ENCODE measurements at places on chromosomes 11 and 22.

GRCh38 chr11:130403271-130403804 lies 25.1 kb downstream of the ADAMTS8 start:
- no peak for DNase-seq

GRCh38 chr22:46854125-46854870 lies 91.8 kb downstream of the TBC1D22A start:
- no peak for DNase-seq

- no peak for DNase-seq
Observed at GRCh38 chr11:133936136-133936535, 20.6 kb downstream of the IGSF9B start.

- DNase-seq = no peak
Observed at GRCh38 chr11:119461229-119461963, 38.4 kb upstream of the THY1 start.

- DNase-seq = no peak
Observed at GRCh38 chr22:29082826-29083545, 10.2 kb downstream of the KREMEN1 start.

GRCh38 chr22:45852826-45853225 lies 124.1 kb downstream of the WNT7B start:
- no peak for DNase-seq

DNA sequence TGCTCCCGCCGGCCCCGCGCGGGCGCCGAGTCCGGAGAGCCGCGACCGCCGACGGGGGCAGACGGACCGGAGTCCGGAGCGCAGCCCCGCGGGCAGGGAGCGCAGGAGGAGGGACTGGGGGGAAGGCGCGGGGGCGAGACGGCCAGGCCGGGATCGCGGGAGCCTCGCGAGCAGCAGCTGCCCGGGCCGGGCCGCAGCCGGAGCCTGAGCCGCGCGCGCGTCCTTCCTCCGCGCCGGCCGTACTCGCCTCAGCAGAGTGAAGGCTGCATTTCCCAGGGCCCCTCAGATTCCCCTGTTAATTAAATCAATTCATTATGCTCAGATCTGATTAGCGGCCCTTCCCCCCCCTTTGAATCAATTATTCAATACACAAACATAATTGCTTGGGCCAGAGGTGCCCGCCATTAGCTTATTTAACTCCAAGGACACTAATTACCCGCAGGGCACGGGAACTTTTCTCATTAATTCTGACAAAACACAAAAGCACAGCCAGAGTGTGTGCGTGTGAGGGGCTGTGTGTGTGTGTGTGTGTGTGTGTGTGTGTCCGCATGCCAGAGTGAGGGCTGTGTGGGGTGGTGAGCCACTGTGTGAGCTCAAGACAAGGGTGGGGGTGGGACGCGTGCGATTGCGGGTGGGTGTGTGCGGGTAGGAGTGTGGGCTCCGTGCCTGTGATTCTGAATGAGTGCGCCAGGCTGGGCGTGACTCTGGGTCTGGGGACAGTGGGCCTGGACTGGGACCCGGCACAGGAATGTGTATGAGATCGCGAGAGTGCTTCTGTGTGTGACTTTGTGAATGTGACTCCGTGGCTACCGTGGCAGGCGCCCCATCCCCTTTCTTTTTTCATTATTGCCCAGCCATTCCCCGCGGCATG lies 5.1 kb upstream of the LMO1 start:
- DNase-seq = no peak

- DNase-seq = no peak
Observed at GRCh38 chr11:2664791-2665525, 34.8 kb downstream of the KCNQ1OT1 start.

DNA sequence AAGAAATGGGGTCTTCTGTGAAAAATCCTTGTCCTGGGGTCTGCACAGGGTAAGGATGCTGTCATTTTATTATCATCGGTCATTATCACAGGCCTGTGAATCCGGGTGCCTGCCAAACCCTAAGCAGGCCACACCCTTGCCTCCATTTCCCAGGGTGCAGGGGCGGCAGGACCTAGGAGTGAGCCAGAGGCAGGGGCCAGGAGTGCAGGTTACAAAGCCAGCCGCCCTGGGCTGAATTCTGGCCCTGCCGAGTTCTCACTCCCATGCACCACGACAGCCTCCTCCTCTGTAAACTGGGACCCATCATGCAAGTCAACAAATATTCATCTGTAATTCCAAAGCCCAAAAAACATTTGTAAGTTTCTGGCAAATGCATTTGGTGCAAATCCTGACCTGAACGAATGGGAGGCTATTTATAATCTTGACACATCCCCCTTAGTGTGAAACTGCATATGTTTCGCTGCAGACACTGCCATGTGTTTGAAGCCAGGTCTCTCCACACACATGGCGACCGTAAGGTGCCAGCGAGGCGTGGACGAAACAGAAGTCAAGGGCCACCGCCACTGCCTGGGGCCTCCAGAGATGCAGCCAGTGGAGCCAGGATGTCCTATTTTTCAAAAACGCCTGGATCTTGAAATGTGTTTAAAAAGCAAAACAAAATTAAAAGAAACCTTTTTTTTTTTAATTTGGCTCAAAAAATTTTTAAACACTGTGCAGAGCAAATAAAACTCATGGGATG lies 6.7 kb downstream of the CD5 start:
- DNase-seq = no peak

DNA sequence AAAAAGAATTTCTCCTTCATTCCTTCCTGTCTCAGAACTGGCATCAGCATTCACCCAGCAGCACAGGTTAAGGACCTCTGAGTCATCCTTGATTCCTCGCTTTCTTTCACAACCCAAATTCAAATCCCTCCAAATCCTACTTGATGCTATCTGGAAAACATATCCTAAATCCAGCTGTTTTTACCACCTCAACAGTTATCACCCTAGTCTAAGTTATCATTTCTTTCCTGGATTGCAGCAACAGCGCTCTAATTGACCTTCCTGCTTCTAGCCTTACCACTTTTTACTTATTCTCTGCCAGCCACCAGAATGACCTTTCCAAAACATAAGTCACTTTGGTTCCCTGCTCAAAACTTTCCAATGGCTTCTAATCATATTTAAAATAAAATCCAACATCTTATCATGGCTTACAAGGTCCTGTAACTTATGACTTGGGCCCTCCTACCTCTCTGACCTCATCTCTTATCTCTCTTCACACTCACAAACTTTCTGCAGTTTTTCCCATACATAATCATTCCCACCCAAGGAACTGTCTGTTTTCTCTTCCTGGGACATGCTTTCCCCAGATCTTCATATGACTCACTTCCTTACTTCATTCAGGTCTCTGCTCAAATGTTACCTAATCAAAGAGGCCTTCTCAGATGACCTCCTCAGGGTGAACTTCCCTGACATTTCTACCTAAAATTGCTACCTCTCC lies 119.4 kb downstream of the TTC28 start:
- DNase-seq = no peak

GRCh38 chr11:78363024-78363619 lies 54.5 kb downstream of the GAB2 start:
- no peak for DNase-seq

GRCh38 chr11:30017445-30017895 lies 640 bp upstream of the KCNA4 start:
- no peak for DNase-seq

DNA sequence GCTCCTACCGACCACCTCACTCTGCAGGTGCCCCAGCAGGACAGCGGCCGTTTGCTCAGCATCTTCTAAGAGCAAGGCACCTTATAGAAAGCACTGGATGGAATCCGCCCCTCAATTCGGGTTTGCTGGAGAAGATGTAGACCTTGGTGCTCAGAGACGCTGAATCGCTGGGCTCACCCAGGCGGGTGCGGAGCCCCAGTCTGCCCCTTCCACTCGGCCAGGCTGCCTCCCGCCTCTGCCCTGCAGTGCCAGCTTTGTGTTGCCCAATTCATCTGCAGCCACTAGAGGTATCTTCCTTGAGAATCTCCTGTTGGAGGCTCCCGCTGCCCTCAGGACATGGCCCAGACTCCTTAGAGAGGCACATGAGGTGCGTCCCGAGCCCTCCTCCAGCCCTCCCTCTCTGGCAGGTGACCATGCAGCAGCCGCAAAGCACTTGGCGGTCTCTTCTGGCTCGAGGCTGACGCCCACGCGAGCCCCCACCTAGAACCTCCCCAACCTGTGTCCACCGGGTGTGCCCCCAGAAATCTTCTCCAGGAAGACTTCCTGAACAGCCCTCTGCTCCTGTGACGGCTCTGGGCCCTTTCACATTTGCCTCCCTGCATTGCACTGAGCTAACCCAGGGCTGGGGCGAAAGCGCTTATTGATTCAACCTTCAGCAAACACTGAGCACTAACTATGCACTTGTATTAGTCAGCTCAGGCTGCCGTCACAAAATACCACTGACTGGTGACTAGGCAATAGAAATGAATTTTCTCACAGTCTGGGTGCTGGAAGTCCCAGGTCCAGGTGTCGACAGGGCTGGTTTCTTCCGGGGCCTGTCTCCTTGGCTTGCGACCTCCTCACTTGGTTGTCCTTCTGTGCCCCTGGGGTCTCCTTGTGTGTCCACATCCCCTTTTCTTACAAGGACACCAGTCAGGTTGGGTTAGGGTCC lies 117.5 kb downstream of the WNT7B start:
- DNase-seq = peak; percentile 77

- no peak for DNase-seq
Observed at GRCh38 chr11:69869311-69869939, 50.2 kb upstream of the FGF3 start.

GRCh38 chr11:11660363-11660740 lies 38.5 kb upstream of the GALNT18 start:
- DNase-seq = no peak
